ENCODE measurements at places on chromosomes 3 and 15.

- H3K4me1 ChIP-seq, result no peaks in the 10 kb centered on the region
- no peak for DNase-seq
- H3K27me3 ChIP-seq, result no peaks in the 10 kb centered on the region
- H3K4me3 ChIP-seq, result no peak overlapping the region
- no peak overlapping the region for H3K27ac ChIP-seq
Measured at GRCh38 chr15:90191344-90191687, 9.8 kb upstream of the SEMA4B start.

- no peaks in the 10 kb centered on the region for H3K27me3 ChIP-seq
- no peaks in the 10 kb centered on the region for H3K4me1 ChIP-seq
- no peaks in the 10 kb centered on the region for H3K36me3 ChIP-seq
- no peak overlapping the region for H3K4me3 ChIP-seq
- no peak for DNase-seq
Measured at GRCh38 chr15:80317389-80318182, 65.6 kb upstream of the CTXND1 start.

- H3K4me1 ChIP-seq, result 0 out of 2 replicates have a peak, but pooled peaks cover 2% of the 10 kb centered on the region
- DNase-seq, result no peak
- H3K27me3 ChIP-seq, result peaks cover 68% of the 10 kb centered on the region
- no peaks in the 10 kb centered on the region for H3K36me3 ChIP-seq
Measured at GRCh38 chr3:137772214-137772955, 8.3 kb downstream of the SOX14 start.

GRCh38 chr3:116432795-116433194, 12.5 kb downstream of the LSAMP start:
- DNase-seq, result no peak
- no peaks in the 10 kb centered on the region for H3K36me3 ChIP-seq
- H3K27ac ChIP-seq, result no peak overlapping the region
- no peak overlapping the region for H3K4me3 ChIP-seq
- no peaks in the 10 kb centered on the region for H3K27me3 ChIP-seq

- no peaks in the 10 kb centered on the region for H3K4me1 ChIP-seq
- no peaks in the 10 kb centered on the region for H3K27me3 ChIP-seq
Measured at GRCh38 chr15:81907521-81907920, 138.3 kb downstream of the MEX3B start.

- no peak overlapping the region for H3K4me3 ChIP-seq
- DNase-seq, result no peak
- no peaks in the 10 kb centered on the region for H3K27me3 ChIP-seq
Measured at GRCh38 chr3:40846451-40846850, 321.7 kb downstream of the ZNF621 start.

- H3K4me3 ChIP-seq, result peak overlapping the region; percentile 99
- H3K27ac ChIP-seq, result no peak overlapping the region
- no peaks in the 10 kb centered on the region for H3K4me1 ChIP-seq
- DNase-seq, result no peak
- peaks cover 38% of the 10 kb centered on the region for H3K36me3 ChIP-seq
Measured at GRCh38 chr3:23915537-23916108, 1.2 kb downstream of the NKIRAS1 start.

- no peak overlapping the region for H3K27ac ChIP-seq
- H3K4me3 ChIP-seq, result no peak overlapping the region
- H3K4me1 ChIP-seq, result no peaks in the 10 kb centered on the region
- H3K36me3 ChIP-seq, result no peaks in the 10 kb centered on the region
- DNase-seq, result no peak
- no peaks in the 10 kb centered on the region for H3K27me3 ChIP-seq
Measured at GRCh38 chr3:13688824-13689223, 139.9 kb downstream of the FBLN2 start.

GRCh38 chr15:101201411-101202174, 50.3 kb downstream of the CHSY1 start:
- no peak overlapping the region for H3K4me3 ChIP-seq
- H3K27me3 ChIP-seq, result no peaks in the 10 kb centered on the region
- peak; percentile 95 for DNase-seq
- peaks cover 15% of the 10 kb centered on the region for H3K4me1 ChIP-seq
- H3K27ac ChIP-seq, result no peak overlapping the region

- DNase-seq, result no peak
- no peaks in the 10 kb centered on the region for H3K27me3 ChIP-seq
- peaks cover 47% of the 10 kb centered on the region for H3K36me3 ChIP-seq
- no peak overlapping the region for H3K4me3 ChIP-seq
- H3K4me1 ChIP-seq, result no peaks in the 10 kb centered on the region
- H3K27ac ChIP-seq, result no peak overlapping the region
Measured at GRCh38 chr15:50593761-50594160, 47.3 kb upstream of the USP50 start.

GRCh38 chr3:173653781-173654180, 256.2 kb downstream of the NLGN1 start:
- no peak for DNase-seq
- no peaks in the 10 kb centered on the region for H3K4me1 ChIP-seq
- no peak overlapping the region for H3K4me3 ChIP-seq
- no peaks in the 10 kb centered on the region for H3K36me3 ChIP-seq

DNA sequence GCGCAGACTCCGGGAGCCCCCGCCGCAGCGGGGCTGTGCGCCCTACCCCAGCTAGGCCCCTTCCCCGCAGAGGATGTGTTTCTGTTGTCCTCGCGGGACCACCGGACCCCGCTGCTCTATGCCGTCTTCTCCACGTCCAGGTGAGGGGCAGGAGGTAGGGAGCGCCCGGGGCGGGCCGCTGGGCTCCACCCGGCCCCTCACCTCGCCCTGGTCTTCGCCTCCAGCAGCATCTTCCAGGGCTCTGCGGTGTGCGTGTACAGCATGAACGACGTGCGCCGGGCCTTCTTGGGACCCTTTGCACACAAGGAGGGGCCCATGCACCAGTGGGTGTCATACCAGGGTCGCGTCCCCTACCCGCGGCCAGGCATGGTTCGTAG, 4.7 kb downstream of the SEMA3B start:
- H3K36me3 ChIP-seq, result no peaks in the 10 kb centered on the region
- peaks cover 16% of the 10 kb centered on the region for H3K27me3 ChIP-seq
- H3K4me1 ChIP-seq, result no peaks in the 10 kb centered on the region
- DNase-seq, result no peak
- no peak overlapping the region for H3K27ac ChIP-seq

DNA sequence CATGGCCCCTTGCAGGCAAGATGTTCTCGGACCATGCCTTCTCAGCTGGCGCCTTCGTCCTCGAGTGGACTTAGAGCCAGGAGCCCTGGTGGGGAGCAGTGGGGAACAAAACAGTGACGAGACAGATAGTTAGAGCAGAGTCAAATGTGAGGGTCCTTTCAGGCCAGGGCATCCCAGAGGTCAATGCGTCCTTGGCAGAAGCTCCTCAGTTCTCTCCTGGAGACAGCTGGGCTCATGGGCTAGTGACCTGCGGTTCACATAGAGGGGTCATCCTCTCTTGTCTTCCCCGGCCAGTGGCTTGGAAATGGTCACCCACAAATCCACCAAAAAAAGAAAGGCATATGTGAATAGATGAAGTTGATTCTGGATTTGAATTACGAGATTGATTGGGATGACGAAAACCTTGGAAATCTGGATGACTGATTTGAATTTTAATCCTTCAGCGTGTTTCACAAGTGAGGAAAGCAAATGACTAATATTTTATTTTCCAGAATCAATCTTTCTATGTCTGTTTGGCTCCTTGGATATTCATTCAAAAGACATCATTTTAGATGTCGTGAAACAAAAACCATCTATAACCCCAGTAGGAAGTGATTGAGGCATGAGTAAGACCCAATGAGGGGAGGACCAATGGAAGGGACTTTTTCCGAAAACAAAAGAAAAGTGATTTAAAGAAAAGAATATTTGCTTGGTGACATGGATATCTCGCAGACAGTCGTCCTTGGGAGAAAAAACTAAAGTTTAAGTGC, 84.5 kb downstream of the ASB7 start:
- no peaks in the 10 kb centered on the region for H3K4me1 ChIP-seq
- no peak for DNase-seq
- H3K27me3 ChIP-seq, result no peaks in the 10 kb centered on the region

DNA sequence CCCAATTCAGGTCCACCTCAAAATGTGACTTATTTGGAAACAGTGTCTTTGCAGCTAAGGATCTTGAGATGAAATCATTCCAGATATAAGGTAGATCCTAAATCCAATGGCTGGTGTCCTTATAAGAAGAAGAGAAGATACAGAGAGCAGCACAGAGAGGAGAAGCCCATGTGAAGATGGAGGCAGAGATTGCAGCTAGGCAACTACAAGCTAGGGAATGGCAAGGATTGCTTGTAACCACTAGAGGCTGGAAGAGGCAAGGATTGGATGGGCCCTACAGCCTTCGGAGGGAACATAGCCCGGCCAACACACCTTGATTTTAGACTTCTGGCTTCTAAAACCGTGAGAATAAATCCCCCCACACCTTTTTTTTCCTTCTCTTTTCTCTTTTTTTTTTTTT, 38.5 kb downstream of the SYN2 start:
- H3K27me3 ChIP-seq, result no peaks in the 10 kb centered on the region
- no peak for DNase-seq
- H3K4me1 ChIP-seq, result no peaks in the 10 kb centered on the region
- no peak overlapping the region for H3K27ac ChIP-seq
- H3K4me3 ChIP-seq, result no peak overlapping the region

- H3K36me3 ChIP-seq, result no peaks in the 10 kb centered on the region
- no peaks in the 10 kb centered on the region for H3K4me1 ChIP-seq
- no peak overlapping the region for H3K27ac ChIP-seq
- H3K27me3 ChIP-seq, result no peaks in the 10 kb centered on the region
- no peak overlapping the region for H3K4me3 ChIP-seq
Measured at GRCh38 chr3:119783883-119784282, 2.0 kb downstream of the NR1I2 start.

GRCh38 chr15:77028451-77029165, 33.7 kb downstream of the PSTPIP1 start:
- no peaks in the 10 kb centered on the region for H3K4me1 ChIP-seq
- no peak for DNase-seq
- no peaks in the 10 kb centered on the region for H3K36me3 ChIP-seq

- H3K4me1 ChIP-seq, result no peaks in the 10 kb centered on the region
- no peaks in the 10 kb centered on the region for H3K36me3 ChIP-seq
- no peak overlapping the region for H3K27ac ChIP-seq
- DNase-seq, result no peak
- H3K4me3 ChIP-seq, result no peak overlapping the region
- no peaks in the 10 kb centered on the region for H3K27me3 ChIP-seq
Measured at GRCh38 chr3:44160818-44161217, 80.9 kb upstream of the TOPAZ1 start.

- H3K27me3 ChIP-seq, result no peaks in the 10 kb centered on the region
- peaks cover 8% of the 10 kb centered on the region for H3K4me1 ChIP-seq
- H3K4me3 ChIP-seq, result peak overlapping the region; percentile 35
- peak; percentile 53 for DNase-seq
- H3K36me3 ChIP-seq, result no peaks in the 10 kb centered on the region
Measured at GRCh38 chr15:75713338-75713895, 769 bp upstream of the CSPG4 start.

DNA sequence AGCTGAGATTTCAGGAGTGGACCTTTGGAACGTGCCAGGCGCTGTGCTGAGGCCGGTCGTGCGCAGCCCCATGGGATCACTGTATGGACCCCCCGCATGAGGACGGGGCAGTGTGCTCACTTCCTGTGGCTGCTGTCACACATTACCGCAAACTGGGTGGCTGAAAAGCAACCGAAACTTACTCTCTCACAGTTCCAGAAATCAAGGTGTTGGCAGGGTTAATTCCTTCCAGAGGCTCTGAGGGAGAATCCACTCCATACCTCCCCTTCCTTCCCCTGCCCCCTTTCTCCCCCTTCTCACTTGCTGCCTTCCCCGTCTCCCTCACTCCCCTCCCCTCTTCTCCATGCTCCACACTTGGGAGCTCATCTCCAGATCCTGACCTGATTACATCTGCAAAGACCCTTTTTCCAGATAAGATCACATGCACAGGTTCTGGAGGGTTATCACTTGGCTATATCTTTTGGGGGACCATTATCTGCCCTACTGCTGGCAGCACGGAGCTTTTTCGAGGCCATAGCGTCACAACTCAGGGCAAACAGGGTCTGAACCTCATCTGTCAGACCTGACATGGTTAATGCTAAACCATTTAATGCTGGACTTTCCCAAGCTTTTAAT, 41.2 kb downstream of the KLF13 start:
- DNase-seq, result no peak
- no peak overlapping the region for H3K27ac ChIP-seq
- no peak overlapping the region for H3K4me3 ChIP-seq
- no peaks in the 10 kb centered on the region for H3K27me3 ChIP-seq

DNA sequence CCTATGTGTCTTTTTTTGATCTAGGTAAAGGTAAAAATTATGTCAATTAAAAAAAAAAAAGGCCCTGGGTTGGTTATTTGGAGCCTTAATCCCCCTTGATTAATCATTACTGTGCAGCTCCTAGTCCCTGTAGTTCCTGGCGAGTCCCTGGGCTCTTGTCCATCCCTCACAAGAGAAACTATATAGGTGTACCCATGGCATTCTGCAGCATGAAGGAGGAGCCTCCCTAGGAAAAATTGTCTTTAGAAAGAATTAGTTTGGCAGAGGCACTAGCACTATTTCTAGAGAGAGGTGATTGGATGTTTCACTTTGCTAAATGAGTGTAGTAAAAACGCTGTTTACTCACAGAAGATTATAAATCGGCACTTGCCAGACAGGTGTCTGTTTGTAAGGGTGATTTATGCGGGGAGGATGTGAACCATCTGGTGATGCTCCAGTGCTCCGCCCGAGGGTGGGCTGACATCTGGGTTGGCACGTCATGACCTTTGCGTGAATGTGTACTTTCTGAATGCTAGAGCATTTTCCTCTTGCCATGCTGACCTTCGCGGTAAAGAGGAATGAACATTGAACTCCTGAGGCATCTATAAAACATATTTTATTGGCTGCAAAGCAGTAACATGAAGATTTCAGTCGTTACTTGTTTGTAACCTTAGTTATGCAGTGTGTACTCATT, 12.6 kb downstream of the PLCL2 start:
- peaks cover 6% of the 10 kb centered on the region for H3K36me3 ChIP-seq
- DNase-seq, result no peak
- no peak overlapping the region for H3K27ac ChIP-seq

GRCh38 chr3:127763816-127764215, 58.5 kb downstream of the MGLL start:
- no peak for DNase-seq
- no peaks in the 10 kb centered on the region for H3K27me3 ChIP-seq
- no peaks in the 10 kb centered on the region for H3K4me1 ChIP-seq
- no peaks in the 10 kb centered on the region for H3K36me3 ChIP-seq

DNA sequence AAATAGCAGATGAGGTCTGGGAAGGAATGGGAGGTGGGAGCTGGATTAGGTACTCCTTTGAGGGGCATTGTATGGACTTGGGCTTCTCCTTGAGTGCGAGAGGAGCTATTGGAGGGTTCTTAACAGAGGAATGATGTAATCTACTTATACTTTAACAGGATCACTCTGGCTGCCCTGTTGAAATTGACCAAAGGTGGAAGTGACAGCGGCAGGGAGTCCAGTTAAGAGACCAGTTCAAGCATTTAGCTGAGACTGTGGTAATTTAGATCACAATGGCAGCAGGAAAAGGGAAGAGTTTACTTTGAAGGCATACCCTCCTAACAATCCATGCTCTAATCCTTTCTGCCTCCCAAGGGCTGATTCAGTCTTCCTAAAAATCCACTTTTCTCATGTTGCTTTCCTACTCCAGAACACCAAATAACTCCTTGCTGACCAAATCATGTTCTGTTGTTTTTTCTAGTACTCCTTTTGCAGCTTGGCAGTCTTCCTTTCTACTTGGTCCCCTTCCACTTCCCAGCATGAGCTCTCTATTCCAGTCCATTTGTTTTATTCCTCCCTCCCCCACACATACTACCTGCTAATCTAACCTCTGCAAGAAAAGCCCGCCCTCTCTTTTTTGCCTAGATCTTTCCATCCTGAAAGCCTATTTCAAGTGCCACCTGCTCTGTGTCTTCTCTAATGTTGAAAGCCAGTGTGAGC, 139.4 kb downstream of the NECTIN3 start:
- DNase-seq, result peak; percentile 33
- H3K4me1 ChIP-seq, result peaks cover 3% of the 10 kb centered on the region
- H3K27me3 ChIP-seq, result no peaks in the 10 kb centered on the region
- no peak overlapping the region for H3K4me3 ChIP-seq
- H3K36me3 ChIP-seq, result no peaks in the 10 kb centered on the region
- H3K27ac ChIP-seq, result no peak overlapping the region
